ENCODE measurements at places on chromosomes 1 and 21.

DNA sequence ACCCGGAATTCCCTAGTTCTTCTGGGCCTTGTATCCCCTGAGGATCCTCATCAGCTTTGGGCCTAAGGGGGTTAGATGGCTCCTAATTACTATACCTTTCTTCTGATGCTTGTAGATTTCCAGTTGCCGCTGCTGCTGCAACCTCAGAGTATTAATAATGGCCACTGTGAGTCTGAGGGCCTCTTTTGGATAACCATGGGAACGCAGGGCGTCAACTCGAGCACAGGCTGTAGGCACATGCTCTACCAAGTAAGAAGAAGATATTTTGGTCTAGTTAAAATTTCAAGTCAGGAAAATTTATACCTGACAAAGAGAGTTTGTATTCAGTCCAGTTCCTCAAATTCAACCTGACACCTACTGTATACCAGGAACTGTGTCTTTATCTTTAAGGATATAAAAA, 28.2 kb downstream of the UROD start:
- no peak for DNase-seq

- no peak for DNase-seq
Observed at GRCh38 chr1:60978421-60979357, 103.7 kb upstream of the NFIA start.

DNA sequence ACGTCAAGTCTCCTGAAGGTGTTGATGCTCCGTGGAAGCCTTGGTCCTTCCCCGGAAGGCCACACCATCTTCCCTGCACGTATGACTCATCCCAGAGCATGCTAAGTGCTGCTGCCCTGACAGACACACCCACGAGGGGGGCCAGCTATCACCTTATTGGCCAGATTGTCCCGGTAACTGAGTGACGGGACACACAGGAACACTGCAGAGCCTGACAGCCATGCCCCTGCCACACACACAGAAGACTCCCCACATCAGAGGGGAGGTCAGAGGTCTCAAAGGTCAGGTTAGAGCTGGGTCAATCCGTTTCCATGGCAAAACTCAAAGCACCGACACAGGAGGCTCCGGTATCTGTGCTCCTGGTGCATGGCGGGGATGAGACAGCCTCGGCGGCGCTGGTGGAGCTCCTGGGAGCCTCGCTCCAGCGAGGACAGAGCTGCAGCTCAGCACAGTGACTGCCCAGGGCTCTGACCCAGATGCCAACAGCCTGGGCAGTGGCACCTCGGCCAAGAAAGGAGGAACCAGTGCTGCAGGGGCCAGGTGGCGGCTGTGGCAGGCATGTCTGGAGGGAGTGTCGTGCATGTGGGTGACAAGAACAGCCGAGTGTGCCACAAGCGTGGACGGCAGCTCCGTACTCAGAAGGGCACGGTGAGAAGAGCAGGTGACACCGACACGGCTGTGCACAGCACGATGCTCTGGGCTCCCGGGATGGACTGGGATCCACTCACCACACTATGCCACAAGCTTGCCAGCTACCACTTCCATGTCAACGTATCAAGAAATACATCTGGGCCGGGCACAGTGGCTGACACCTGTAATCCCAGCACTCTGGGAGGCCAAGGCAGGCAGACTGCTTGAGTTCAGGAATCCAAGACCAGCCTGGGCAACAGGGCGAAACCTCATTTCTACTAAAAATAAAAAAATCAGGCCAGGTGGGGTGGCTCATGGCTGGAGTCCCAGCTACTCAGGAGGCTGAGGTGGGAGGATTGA, 14.8 kb upstream of the TMEM240 start:
- peak; percentile 27 for DNase-seq

- no peak for DNase-seq
Observed at GRCh38 chr1:15804060-15804459, 3.4 kb downstream of the UQCRHL start.

DNA sequence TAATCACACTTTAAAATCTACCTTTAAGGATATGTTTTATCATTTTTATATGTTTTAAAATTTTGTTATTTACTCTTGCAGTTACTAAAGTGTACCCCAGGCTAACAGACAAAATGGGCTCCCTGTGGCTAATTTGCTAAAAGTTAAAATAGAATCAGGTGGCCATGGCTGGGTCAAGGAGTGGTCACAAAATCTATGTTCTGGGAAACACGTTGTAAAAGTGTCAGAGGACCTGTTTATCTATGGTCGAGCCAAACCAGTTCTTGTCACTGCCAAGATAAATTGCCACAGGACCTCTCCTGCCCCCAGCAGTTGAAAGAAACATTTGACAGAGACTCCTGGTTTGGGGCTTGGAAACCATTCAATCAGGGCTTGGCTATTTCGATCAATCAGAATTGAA, 21.2 kb upstream of the TTLL7 start:
- DNase-seq = no peak

- no peak for DNase-seq
Observed at GRCh38 chr1:40844079-40844478, 18.1 kb downstream of the CITED4 start.

GRCh38 chr1:38565020-38565491, 294.5 kb downstream of the RRAGC start:
- DNase-seq = no peak

GRCh38 chr1:27594564-27595510, 9.1 kb downstream of the AHDC1 start:
- DNase-seq = peak; percentile 61

GRCh38 chr1:34906756-34907155, 22.7 kb downstream of the DLGAP3 start:
- no peak for DNase-seq

GRCh38 chr1:118021668-118022067, 92.1 kb downstream of the WDR3 start:
- no peak for DNase-seq

DNA sequence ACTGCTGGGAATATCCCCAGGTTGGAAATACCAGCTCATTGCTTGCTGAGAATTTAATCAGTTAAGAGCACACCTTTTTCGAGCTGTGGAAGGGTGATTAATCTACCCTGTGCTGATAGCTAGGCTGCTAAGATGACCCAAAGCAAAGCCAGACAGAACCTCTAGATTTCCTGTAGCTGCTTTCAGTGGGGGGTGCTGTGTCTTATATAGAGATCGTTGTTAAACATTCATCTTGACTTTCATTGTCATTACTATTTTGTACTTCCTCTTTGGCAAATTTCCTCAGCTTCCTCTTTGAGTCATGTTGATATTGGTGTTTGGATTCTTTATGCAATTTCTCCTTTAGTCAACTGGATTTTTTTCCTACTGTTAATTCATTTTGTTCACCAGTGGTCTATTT, 155.3 kb downstream of the DISC1 start:
- no peak for DNase-seq

- DNase-seq = no peak
Observed at GRCh38 chr1:11997081-11997850, 17.0 kb downstream of the MFN2 start.

DNA sequence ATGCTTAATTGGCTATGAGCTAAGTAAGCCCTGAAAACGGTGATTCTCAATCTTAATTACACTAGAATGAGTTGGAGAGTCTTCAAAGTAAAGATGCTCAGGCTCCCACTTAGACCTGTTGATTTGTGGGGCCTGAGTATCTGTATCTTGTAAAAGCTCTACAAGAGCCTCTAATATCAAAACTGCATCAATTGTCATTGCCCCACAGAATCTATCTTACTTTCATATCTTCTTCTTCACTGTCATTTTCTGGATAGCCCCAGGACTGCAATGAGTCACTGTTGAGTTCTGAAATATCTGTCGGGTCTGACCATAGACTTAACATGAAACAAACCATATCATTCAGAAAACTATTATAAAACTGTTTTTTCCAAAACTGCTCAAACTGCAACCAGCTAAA, 102.8 kb upstream of the SERTAD4 start:
- DNase-seq = no peak

All from eye (tissue), 1 donor.